Brain (organoid and tissue), 16 donors: ENCODE measurements at places on chromosomes 13 and 19.

DNA sequence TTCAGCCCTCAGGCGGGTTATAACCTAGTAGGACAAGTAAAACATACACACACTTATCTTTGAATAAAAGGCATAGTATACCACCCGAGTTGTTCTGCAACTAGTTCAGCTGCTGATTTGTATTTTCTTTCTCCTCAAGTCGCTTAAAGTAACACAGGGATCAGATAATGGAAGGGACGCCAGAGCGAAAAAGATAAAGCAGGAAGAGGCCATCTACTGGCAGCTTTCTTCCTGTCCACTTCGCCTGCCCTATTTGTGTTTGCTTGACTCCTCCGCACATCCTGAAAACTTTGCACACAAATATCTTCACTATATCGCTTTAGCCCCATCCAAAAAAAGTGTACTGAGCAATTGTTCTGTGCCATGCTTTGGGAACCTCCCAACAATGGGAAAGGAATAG is 238.0 kb upstream of the SOX21 start:
- no peak for DNase-seq

DNA sequence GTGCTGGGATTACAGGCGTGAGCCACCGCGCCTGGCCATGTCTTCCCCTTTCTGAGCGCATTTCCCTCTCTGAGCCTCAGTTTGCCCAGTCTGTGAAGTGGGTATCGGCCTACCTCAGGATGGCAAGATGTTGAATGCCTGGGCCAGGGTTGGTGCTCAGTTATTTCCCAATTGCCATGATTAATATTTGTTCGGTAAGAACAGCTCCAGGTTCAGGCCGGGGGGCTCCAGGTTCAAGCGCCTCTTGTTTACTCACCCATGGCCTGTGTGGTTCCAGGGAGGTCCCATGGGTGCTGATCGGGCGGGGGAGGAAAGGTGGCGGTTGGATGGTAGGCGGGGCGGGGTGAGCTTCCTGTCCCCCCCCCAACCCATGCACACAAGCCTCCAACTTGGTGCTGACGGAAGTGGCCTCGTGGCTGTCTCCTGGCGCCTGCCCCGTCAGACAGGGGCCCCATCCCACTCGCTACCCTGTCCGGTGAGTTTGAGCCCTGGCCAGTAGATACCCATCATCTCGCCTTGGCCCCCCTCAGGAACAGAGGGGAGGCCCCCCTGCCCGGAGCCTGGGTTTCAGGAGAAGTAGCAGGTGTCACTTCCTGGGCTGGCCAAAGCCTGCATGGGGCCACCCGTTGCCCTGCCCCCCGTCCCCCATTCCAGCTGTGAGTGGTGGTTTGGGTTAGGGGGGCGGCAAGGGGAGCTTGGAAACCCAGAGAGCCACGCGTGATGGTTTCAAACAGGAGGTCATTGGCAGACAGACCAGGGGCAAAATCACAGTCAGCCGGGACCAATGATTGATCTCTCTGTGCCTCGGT is at the start of gene FCHO1:
TSS of gene FCHO1 (plus strand) at position 375 of the 809 bp plus-strand sequence. CDS start 3,688 bp downstream, outside the sequence.
- DNase-seq: no peak

GRCh38 chr13:38781539-38781938 is 94.7 kb downstream of the FREM2 start:
- no peak for DNase-seq

- DNase-seq: no peak
Measured at GRCh38 chr19:40266912-40267600, 18.1 kb downstream of the AKT2 start.

DNA sequence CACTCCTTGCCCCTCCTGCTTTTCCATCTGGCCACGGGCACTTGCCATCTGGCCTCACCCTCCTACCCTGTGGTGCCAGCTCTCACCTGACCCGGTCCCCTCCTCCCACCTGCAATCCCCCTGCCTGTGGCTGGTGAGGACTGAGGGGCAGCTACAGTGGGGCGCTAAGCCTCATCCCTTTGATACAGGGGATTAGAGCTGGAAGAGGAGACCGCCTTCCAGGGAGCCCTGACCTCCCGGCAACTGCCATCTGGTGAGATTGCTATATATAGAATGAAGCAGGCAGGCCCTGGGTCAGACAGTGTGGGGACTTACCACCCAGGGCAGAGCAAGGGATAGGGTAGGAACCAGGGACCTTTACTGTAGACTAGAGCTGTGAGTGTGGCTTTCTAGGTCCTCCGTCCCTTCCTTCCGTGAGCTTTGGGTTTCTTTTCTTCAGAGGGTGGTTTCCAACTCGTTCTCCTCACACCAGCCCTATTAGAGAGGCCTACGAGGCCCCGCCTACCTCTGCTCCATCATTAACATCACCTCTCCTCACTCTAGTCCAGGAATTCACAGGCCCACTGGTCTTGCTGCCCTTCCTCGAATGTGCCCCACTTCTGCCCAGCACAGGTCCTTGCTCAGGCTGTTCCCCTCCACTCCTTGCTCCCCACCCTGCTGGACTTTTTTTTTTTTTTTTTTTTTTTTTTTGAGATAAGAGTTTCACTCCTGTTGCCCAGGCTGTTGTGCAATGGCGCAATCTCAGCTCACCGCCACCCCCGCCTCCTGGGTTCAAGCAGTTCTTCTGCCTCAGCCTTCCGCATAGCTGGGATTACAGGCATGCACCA is 7.7 kb downstream of the KASH5 start:
- DNase-seq: no peak
